ENCODE measurements at places on chromosomes 13 and 19.

GRCh38 chr13:40979232-40979631, 39.9 kb downstream of the ELF1 start:
- no peak for DNase-seq

DNA sequence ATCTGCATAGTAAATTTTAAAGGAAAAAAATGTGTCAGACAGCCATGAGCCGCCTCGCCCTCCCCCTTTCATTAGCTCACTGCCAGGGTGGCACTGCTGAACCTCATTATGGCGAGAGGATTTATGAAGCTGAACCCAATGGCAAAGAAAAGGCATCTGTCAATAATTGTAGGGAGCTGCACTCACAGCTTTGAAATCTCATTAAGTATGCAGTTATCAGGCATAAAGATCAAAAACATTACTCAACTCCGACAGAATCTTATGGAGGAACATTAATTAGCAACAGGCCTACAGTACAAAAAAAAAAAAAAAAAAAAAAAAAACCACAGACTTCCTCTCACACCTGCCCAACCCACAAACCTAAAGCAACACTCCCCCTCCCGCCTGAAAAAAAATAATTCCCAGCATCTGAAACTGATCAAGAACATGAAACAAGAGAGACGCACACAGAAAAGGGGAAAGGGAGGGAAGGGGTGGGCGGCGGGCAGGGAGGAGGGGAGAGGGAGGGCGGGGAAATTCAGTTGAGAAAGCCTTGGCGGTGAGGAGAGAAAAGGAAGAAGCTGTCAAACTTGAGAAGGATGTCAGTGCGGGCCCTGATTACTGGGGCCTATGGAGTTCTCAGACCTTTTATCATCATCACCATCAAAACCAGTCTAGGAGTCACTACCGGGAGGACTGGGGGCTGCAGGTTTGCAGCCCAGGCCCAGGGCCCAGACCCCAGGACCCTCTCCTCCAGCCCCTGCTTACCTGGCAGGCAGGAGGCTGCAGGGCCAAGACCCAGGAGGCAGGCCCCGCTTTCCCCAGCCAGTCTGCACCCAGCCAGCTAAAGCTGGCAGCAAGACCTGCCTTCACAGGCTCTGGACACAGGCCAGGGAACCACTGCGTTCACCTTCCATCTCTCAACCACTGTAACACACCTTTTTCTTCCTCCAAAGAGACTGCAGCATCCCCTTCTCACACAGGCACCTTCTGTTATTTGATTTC, 8.9 kb downstream of the TSHZ3 start:
- peak; percentile 38 for DNase-seq

DNA sequence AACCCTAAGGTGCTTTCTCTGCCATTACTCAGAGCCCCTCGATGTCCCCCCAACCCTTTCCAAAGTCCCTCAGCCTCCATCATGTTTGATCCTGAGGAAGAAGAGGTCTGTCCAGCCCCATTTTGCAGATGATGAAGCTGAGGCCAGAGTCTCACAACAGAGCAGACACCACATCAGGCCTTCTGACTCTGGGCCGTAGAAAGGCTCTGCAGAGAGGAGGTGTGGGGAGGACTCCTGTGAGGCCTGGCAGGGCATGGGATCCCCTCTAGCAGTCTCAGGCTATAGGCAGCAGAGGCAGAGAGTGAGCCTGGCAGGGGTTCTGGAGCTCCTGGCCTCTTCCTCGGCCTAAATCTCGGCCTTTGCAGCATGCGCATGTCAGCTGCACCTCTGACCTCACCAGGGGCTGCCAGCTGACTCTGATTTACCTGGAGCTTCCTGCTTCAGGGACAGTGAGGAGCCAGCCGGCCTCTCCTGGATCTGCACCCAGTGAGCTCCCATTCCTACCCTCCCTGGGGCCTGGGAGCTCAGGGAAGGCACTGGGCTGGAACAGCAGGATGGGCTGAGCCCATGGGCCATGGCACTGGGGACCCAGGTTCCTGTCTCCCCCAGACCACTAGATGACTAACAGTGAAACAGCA, 41.7 kb upstream of the VSTM2B start:
- DNase-seq = peak; percentile 11

DNA sequence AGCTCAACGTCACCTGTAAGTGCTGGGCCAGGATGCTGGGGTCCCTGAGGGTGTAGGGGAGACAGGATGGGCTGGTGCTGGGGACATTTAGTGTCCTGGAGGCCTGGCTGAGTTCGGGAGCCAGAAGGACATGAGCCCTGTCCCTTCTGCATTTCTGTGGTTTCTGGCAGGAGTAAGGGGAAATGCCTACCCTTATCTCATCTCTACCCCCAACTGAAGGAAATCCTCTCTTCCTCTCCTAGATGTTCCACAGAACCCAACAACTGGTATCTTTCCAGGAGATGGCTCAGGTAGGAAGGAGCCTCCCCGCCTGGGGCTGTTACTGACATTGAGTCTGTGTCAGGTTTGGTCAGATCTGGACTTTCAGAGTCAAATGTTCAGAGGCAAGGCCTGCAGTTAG, 1.2 kb downstream of the CD33 start:
- no peak for DNase-seq

DNA sequence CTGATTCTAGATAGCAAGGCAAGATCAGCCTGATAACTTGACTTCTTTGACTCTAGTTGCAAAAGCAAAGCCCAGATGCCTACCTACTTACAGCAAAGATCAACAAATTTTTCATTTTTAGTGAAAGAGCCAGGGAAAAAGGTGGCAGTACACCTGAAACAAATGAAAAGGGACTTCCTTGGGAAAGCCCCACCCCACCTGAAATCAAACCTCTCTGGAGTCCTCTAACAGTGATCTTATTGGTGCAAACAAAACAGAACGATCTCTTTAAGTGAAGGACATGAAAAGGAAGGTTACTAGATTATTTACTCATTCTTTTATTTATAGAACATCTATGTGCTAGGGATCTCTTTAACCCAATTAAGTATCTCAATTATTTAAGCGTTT, 507 bp upstream of the LCP1 start:
- DNase-seq = no peak

- no peak for DNase-seq
Observed at GRCh38 chr13:44904967-44905366, 84.3 kb downstream of the NUFIP1 start.

GRCh38 chr13:103883164-103883563, 816.9 kb upstream of the SLC10A2 start:
- DNase-seq = peak; percentile 64

- DNase-seq = no peak
Observed at GRCh38 chr13:113080901-113081521, 24.6 kb upstream of the F7 start.

DNA sequence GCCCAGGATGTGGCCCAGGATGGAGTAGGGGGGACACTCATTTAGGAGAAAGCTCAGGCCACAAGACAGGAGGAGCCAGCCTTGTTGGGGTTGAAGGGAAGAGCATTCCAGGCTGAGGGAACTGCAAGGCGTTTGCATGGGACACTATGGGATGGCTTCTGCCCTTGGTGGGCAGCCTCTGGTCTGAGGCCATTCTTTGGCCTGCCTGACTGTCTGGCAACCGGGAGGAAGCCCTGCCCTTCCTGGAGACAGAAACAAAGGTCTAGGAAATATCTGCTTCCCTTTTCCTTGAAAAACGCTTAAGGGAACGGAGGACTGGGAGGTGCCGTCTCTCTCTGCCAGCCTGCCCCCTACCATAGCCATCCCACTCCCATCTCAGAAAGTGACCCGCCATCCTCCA, 2.8 kb upstream of the ICAM1 start:
- no peak for DNase-seq
